ENCODE measurements at places on chromosomes 1 and 21. TPM values are rescaled to one million over a fixed set of nuclear protein-coding genes. Genes with fewer than 3 reads are reported as not detected.
A peak's percentile ranks its signal among the peaks of the same experiment; 100 is the strongest.

Gene CACNA1S
- not detected for total RNA-seq

Gene MSH4
- total RNA-seq: 1.4 TPM

- H3K27ac ChIP-seq: peak overlapping the region; percentile 5
- H3K4me1 ChIP-seq: peaks cover 16% of the 10 kb centered on the region
- H3K36me3 ChIP-seq: no peaks in the 10 kb centered on the region
- H3K4me3 ChIP-seq: no peak overlapping the region
- peaks cover 3% of the 10 kb centered on the region for H3K27me3 ChIP-seq
- DNase-seq: no peak
Observed at GRCh38 chr1:110102081-110102480, 10.2 kb upstream of the UBL4B start.

- H3K27me3 ChIP-seq: no peaks in the 10 kb centered on the region
- H3K36me3 ChIP-seq: peaks cover 25% of the 10 kb centered on the region
- H3K27ac ChIP-seq: no peak overlapping the region
- H3K4me3 ChIP-seq: no peak overlapping the region
- no peak for DNase-seq
- H3K4me1 ChIP-seq: peaks cover 63% of the 10 kb centered on the region
Observed at GRCh38 chr1:113804421-113805255, 7.6 kb downstream of the RSBN1 start.

DNA sequence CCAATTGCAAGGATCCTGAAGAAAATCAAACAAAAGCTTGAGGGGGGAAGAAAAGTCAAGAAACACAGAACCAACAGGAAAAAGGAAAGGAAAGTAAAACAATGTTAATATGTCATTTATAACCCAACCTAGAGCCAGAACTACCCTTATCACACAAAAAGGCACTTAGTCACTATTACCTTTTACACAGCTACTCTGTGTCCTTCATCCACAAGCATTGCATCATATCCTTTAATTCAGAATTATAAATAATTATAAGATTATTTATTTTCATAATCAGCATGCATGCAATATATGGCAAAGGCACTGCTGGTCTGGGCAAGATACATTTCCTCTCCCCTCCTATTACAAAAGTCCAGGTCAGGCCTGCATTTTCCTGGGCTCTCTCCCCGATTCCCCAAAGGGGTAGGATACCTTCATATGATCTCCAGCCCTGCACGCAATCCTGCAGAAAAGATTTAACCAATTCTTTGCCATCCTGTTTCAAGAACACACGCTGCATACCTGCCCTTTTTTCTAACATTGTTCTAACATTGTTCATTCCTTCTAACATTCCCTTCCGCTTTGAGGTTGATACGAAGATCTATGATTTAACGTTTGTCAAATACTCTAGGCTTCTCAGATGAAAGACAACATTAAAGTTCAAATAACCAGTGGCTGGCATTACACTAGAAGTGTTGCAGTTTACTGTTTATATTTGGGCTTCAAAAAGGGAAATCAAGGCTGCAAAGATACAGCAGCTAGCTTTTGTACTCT is 4.3 kb downstream of the PTPN14 start:
- H3K27ac ChIP-seq: no peak overlapping the region
- peaks cover 49% of the 10 kb centered on the region for H3K27me3 ChIP-seq
- peaks cover 10% of the 10 kb centered on the region for H3K4me1 ChIP-seq
- H3K36me3 ChIP-seq: no peaks in the 10 kb centered on the region
- no peak overlapping the region for H3K4me3 ChIP-seq
- no peak for DNase-seq

DNA sequence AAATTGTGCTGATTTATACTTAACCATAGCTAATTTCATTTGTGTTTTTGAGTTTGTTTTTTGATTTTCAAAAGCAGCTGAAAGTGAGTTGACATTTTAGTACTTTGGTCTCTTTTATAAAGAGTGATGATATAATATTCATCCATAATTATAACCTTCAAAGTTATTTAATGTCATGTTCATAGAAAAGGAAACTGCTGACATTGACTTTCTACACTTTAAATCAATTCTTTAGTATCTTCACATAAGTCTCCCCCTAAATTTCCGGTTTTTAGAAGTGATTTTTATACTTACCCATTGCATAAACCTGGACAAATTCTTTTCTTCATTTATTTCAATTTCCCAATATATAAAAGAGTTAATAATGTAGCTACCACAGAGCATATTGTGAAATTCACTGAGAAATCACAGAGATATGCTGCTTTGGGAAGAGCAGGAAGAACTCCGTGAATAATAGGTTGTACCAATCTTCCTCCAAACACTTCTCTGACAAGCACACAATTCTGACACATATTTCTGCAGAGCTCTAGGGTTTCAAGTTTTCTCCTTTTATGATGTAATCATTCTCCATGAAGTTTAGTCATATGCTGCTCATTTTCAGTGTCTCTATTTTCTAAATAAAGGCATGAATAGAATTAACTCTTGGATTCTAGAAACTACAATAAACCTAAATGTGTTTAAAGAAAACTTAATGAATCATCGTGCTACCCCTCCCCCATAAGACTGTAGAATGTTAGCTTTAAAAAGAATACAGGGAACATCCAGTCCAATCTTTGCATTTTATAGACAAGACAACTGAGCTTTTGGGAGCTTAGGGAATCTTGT is 25.6 kb upstream of the CDC42BPA start:
- H3K27me3 ChIP-seq: peaks cover 1% of the 10 kb centered on the region
- H3K4me1 ChIP-seq: no peaks in the 10 kb centered on the region
- H3K27ac ChIP-seq: no peak overlapping the region
- no peak overlapping the region for H3K4me3 ChIP-seq
- no peaks in the 10 kb centered on the region for H3K36me3 ChIP-seq
- DNase-seq: no peak
